Stimulated activated CD4-positive, alpha-beta T cell treated with anti-CD3 and anti-CD28 coated beads, TNF-alpha, amount 100 ng/mL, for 4 hours (primary cell): ENCODE measurements at places on chromosomes 3 and 15.

GRCh38 chr15:71359246-71359645 is 244.0 kb downstream of the THSD4 start:
- DNase-seq, result no peak

DNA sequence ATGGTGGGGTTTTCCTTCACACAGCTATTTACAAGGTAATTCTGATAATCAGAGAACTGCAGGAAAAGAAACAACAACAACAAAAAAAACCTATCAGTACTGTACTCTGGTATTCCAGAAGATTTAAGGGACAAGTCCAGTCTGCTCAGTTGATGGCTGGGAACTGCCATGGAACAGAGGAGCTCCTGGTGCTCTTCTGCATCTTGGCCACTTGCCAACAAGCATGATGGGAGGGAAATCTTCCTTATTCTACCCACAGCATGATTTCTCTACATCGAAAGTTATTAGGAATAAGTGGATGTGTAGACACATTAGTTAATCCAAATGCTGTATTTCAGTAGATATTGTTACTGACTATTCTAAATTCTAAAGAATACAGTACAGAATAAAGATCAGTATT is 51.7 kb downstream of the RASGRP1 start:
- no peak for DNase-seq

- DNase-seq, result no peak
Observed at GRCh38 chr3:143414571-143415253, 295.1 kb downstream of the CHST2 start.

DNA sequence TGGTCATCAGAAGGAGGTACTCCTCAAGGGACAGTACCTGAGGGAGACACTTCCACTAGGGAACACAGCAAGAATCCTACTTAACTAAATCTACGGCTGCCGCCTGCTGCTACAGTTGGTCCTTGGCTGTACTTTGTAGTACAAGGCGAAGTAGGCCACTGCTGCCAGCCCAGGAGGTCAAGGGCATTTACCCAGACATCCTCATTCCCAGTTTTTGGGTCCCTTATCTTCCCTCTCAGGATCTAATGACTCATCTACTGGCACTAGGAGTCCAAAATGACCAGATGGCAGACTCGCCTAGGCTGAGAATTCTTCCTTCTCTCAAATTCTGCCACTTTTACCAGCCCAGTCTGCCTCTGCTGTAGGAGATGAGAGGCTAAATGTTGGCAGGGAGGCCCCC is 27.1 kb upstream of the LAMP3 start:
- no peak for DNase-seq

GRCh38 chr3:2915826-2916225 is 194.3 kb downstream of the IL5RA start:
- no peak for DNase-seq

- no peak for DNase-seq
Observed at GRCh38 chr15:32952901-32953532, 235.2 kb downstream of the GREM1 start.

- peak; percentile 8 for DNase-seq
Observed at GRCh38 chr15:77634266-77634962, 1.7 kb upstream of the LINGO1 start.

- no peak for DNase-seq
Observed at GRCh38 chr3:141486496-141486745, 406 bp upstream of the RASA2 start.
